MG63 (cell line): ENCODE measurements at places on chromosomes 5 and 9. TPM values are rescaled to one million over a fixed set of nuclear protein-coding genes. Genes with fewer than 3 reads are reported as not detected.

- DNase-seq: peak; percentile 89
These were observed 116.6 kb downstream of the NMUR2 start for GRCh38 chr5:152288499-152288898.

GRCh38 chr9:1337169-1337568 is 287.0 kb downstream of the DMRT2 start:
- peak; percentile 1 for DNase-seq

GRCh38 chr5:62521319-62521718 is 57.3 kb upstream of the LRRC70 start:
- no peak for DNase-seq

GRCh38 chr9:98850851-98851729 is 43.6 kb downstream of the GALNT12 start:
- DNase-seq: no peak

GRCh38 chr5:159427180-159428012 is 97.1 kb upstream of the IL12B start:
- DNase-seq: no peak

Gene GPX8
- total RNA-seq: 40.7 and 59.3 TPM in 2 replicates
